OCI-LY7 (cell line): ENCODE measurements at places on chromosomes 4 and X.

DNA sequence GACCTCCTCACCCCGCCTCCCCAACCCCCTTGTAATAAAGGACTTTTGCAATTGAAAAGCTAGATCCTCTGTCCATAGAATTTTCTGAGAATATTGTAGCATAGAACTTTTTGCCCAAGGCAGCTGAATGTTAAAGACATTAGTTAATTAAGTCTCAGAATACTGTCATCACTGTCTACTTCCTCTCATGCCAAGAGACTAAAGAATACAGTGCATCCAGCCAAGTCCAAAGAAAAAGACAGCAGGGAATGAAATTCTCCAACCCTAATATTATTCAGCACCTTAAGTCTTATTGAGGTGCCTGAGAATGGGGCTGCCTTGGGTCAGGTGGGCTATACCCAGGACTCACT, 313.3 kb upstream of the GATB start:
- DNase-seq = no peak

DNA sequence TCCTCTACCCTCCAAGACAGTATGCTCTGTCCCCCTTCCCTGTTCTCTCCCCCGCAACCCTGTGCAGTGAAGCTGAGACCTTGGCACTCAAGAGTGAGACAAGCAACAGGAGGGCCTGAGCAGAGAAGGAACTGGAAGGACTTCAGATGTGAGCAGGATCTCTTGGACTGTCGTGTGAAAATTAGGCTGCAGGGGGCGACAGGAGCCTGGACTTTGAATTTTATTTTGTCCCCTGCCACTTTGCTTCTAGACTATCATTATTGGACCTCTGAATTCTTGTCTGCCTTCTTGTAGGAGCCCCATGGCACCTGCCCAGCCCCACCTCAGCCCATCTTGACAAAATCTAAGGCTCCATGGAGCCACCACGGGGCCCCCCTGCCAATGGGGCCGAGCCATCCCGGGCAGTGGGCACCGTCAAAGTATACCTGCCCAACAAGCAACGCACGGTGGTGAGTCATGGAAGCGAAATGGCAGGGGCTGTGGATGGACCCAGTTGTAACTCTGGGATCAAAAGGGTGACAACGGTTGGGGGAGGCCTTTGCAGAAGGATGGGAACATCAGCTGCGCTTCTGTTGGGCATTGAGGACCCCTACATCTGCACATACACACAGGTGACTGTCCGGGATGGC, 1.7 kb downstream of the ARAF start:
- DNase-seq = peak; percentile 38

DNA sequence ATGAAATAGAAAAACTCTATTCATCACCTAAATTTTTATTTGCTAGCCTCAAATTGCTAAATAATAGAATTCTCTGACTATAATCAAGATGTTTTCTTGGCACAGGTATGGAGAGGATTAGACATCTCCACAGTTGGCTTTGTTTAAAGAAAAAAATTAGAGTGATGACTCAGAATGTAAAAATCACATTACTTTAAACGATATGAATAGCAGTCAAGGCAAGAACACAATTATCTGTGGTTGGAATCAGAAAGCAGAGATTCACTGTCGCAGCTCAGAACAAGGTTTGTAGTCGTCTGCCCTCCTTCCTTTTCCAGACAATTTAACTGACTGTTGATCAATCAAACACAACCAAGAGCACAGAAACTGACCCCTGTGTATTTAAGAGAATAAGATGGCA, 32.2 kb upstream of the CCKAR start:
- DNase-seq = no peak

DNA sequence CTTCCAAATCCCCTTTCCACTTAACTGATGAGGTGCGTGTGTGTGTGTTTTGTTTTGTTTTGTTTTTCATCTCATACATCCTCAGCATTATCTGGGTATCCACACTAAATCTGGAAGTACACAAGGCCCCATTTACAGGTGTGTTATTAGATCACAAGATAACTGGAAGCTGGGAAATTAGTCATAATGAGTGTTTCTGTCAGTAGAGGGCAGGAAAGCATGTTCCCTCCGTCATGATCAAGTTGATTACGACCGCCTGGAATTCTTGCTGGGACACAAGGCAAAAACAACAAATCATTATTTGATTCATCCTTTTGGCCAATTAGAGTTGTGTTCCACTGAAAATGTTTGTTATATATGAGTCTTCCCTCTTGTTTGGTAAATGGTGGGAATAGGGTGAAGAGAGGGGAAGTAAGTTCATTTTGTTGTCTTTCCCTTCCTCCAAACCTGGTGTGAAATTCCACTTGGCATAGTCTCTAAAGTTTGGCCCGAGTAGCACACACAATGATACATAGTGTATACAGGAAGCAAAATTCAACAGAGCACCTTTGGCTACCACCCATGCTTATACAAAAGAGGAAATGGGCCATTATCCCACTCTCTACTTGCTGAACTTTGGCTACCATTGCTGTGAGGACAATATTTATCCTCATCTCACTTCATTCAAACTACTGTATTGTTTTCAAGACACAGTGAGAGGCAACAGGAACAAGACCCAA, 33.3 kb upstream of the TLL1 start:
- DNase-seq = no peak

GRCh38 chrX:134741746-134742145, 83.5 kb upstream of the PLAC1 start:
- DNase-seq = no peak

DNA sequence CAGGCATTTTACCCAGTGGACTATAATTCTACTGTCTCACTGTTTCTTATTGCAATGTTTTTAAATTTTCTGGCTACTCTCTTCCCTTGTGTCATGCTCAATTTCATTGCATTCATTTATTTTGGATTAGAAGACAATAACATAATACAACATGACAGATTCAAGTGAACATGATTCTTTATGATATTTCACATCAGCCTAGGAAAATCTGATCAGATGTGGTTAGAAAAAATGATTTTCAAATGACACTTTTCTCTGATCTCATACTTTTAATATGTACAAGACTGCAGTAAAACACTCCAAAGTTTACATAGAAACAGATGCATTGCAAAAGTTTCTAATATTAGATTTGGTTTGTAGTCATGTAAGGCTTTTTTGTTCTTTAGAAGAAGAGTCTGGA, 586.0 kb downstream of the ACTRT1 start:
- DNase-seq = no peak

DNA sequence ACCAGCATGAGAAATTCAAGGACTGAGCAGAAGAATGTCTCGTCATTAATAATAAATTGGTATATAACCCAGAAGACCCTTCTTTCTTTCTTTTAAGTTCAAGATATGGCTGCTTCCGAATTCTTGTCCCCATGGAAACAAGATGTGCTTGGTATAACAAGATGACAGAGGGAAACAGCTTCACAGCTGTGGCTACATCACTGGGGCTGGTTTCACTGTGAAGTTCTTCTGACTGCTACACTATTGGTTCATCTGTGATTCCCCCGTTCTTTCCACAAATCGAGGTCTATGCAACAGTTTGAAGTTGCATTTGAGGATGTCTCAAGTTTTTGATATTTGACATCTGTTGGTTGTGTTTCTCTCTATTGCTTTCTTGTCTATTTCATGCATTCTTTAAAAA, 12.3 kb upstream of the DTHD1 start:
- no peak for DNase-seq

- DNase-seq = no peak
These were observed 96.6 kb upstream of the BANK1 start for GRCh38 chr4:101693842-101694398.
